ENCODE measurements at places on chromosomes 3 and 15.

DNA sequence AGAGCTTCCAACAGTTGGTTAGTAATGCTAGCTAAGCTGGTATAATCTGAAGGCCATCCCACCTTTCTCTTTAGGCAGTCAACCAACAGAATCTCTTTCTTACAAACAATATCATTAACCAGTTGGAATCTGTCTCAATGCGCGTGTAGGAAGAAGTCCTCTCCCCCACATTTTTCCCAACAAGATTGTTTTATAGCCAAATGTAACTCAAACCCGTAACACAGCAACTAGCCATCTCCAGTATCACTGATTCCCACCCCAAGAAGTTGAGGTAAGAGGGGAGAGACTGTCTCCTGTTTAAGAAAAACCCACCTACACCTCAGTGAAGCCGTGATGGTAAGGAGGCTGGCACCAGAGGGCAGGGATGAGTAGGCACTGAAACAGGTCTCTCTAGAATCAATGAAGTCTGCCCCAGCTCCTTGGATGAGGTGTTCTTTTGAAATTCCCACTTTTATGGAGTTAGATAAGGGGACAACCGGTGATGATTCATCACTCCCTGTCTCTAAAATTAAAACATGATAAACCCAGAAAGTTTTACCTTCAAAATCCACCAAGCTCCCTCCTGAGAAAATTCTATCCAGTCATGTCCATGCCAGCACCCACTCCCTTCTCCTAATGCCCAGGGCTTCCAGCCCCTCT is 30.9 kb downstream of the CDC25A start:
- no peak for DNase-seq

- DNase-seq, result no peak
These were observed 18.6 kb downstream of the RFTN1 start for GRCh38 chr3:16494814-16495431.

DNA sequence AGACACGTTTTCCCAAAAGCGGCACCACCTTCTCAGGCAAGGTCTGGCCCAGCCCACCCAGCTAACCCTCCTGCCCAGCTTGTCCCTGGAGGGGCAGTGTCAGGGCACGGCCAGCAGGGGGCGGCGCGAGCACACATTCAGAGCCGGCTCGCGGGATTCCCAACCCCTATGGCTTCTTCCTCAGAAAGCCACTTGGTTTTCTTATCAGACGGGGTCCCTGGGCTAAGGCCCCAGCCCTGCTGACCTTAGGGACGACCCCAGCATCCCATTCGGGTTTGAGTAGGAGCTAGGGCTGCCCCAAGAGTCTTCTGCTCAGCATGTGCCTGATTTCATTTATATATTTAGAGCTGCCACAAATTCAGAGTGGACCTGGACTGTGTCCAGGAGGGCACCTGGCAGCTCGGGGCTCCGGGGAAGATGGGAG is 14.5 kb downstream of the RLBP1 start:
- peak; percentile 54 for DNase-seq

DNA sequence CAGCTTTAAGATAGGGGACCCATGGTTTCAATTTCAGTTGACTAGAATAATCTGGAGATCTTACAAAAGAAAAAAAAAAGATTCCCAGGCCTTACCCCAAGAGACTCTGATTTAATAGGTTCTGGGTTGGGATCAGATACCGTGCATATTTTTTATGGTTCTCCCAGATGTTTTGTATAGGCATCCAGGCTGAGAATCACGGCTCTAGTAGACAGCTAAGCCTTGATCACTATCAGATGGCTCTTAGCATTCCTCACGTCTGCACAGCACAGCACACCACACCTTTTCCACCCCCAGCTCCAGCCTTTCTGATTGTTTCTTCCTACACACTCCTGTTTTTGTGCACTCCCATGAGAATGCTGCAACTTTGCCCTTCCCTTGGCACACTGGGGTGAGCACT is 40.8 kb downstream of the TMEM45A start:
- DNase-seq, result no peak

Data from MM.1S (cell line).